Stimulated activated CD8-positive, alpha-beta memory T cell treated with anti-CD3 and anti-CD28 coated beads, Interleukin-15, amount 100 ng/mL, for 48 hours (primary cell): ENCODE measurements at places on chromosomes 12 and 14.

DNA sequence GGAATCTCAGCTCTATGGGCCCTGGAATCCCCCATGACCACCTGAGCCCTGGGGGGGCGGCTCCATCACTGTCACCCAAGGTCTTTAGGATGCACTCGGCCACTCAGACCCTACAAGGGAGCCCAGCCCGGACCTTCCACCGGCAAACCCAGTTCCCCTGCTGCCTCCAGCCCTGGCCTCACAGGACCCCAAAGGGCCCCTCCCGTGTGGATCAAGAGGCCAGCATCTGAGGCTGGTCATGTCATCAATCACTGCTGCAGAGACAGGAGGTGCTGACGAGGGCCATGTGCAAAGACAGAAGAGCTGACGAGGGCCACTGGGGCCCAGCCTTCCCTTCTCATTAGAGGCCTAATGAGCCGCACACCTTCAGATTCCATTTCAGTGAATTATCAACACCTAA is 39.0 kb upstream of the SFSWAP start:
- no peak for DNase-seq

- no peak for DNase-seq
Observed at GRCh38 chr14:68684466-68685418, 108.1 kb downstream of the ZFP36L1 start.

GRCh38 chr14:33307691-33308251 is 369.1 kb downstream of the NPAS3 start:
- no peak for DNase-seq

DNA sequence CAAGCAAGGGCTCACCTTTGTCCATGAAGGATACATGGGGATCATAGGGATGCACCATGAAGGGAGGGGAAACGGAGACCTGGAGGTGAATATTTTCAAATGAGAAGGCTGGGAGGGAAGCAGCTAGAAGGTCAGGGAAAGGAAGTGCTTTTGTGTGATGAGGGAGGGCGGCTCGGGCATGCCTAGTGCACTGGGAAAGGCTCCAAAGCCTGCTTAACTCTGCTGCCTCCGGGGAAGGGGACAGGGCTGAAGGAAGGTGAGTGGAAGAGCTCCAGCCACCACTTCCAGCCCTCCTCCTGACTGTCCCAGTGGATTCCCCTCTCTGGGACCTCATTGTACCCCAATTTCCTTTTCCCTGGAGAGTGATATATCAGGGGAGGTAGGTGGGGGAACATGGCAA is 149.4 kb upstream of the PRMT8 start:
- DNase-seq = no peak

GRCh38 chr12:127690161-127690560 is 576.8 kb upstream of the TMEM132C start:
- DNase-seq = no peak

- DNase-seq = no peak
Observed at GRCh38 chr12:74985293-74985985, 224.2 kb downstream of the KCNC2 start.

DNA sequence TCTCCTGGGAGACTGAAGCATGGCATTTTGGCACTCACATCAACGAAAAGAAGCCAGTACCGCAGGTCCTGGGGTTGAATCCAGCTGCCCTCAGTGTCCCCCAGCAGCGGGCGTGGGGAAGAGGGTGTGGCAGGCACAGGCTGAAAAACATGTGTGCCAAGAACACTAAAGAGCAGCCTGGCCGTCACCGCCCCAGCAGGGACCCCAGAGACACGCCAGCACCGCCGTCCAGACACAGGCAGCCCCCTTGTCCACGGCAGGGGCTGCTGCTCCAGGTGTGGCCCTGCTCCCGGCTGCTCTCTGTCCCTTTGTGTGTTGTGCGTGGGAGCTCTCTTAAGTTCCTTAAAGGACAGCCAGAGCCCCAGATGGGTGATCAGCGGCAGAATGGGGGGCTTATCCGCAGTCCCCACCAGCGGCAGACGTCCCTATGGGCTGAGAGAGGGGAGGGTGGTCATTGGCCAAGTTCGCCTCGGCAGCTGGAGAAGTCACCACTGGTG is 556 bp downstream of the PHETA1 start:
- no peak for DNase-seq

DNA sequence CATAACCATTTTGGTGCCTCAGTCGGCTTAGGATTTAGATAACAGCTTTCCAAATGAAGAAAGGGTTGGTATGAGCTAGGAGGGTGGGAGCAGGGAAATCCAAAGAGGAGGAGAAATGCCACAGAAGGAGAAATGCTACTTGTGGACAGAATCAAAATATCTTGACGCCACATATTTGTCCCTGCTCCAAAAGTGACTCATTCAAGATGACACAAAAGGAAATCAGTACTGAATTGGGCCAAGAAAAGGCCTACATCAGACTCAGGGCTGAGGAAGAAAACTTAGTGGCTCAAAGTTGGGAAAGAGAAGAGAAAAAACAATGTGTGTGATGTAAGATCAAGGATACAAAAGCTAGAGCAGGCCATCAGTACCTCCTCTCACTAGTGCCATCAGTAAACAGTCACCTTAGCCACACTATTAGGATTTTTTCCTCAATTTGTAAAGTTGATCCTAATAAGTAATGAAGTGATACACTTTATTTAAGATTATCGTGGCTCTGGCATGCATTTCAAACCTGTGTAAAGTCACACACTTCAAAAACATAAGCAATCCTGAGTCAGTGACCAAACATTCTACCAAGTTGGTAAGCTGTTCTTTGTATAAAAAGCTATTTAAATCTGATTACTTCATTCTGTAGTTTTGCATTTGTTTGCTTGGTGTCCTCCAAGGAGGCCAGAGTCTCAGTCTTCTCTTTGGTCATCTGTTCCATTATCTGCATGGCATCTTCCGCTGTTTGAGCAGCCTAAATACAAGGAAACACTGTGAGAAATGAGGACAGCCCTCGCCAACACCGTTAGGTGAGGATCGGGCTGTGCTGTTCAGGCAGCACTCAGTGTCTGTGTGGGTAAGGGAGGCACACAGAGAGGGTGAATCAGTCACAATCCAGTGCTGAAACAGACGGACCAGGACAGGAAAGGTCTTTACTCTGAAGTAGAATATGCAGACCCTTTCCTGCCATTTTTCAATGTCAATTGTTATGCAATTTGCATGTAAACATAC is 52.6 kb upstream of the VPS33A start:
- no peak for DNase-seq

GRCh38 chr12:82555699-82556098 is 131.0 kb upstream of the TMTC2 start:
- DNase-seq = no peak

- no peak for DNase-seq
Observed at GRCh38 chr14:77100961-77101360, 2.9 kb downstream of the CIPC start.

DNA sequence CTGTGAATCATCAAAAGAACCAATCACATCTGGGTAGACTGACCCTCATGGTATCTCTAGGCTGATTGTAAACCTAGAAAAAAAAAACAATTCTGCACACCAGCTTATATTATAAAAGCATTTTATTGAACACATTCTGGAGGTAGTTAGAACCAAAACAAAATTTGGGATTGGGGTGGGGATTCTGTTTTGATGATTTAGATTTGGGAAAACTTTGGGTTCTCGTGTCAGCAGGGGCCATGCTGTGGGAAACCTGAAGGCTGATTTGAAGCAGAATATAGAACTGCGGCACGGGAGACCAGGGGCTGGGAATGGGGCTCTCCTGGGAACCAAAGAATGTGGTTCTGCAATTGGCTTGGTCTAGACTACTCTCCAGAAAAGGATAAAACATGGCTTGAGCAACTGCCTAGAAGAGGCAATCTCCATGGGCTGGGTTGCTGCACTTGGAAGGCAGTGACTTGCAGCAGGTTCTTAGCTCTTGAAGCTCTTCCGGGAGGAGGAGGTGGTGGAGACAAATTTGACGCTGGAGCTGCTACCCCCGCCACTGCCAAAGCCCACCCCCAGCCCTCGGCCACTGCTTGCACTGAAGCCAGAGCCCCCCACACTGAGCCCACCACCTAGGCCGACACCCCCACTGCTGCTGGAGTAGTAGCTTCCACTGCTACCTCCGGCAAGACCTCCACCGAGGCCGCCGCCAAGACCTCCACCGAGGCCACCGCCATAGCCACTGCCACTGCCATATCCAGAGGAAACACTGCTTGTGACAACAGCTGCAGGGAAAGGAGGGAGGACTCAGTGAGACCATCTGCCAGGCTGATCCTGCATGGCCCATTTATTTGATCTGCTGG is 5.5 kb downstream of the KRT5 start:
- DNase-seq = no peak

- peak; percentile 55 for DNase-seq
Observed at GRCh38 chr14:21846227-21846885, 172.7 kb upstream of the OR4E1 start.

GRCh38 chr12:92769124-92769901 is 66.5 kb downstream of the PLEKHG7 start:
- no peak for DNase-seq

DNA sequence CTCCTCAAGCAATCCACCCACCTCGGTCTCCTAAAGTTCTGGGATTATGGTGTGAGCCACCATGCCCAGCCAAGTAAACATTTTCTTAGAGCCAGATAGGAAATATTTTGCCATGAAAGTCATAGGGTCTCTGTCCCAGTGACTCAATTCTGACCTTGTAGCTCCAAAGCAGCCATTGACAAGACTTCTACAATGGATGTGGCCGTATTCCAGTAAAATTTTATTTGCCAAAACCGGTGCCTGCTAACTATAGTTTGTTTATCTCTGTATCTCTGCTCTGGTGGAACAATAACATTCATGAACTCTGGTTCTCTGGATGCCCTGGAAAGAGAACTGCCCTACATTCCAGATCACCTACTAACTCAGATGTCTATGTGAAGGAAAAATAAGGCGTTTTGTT is 54.6 kb upstream of the USP44 start:
- no peak for DNase-seq

GRCh38 chr14:55098561-55098898 is 30.5 kb upstream of the LGALS3 start:
- no peak for DNase-seq

DNA sequence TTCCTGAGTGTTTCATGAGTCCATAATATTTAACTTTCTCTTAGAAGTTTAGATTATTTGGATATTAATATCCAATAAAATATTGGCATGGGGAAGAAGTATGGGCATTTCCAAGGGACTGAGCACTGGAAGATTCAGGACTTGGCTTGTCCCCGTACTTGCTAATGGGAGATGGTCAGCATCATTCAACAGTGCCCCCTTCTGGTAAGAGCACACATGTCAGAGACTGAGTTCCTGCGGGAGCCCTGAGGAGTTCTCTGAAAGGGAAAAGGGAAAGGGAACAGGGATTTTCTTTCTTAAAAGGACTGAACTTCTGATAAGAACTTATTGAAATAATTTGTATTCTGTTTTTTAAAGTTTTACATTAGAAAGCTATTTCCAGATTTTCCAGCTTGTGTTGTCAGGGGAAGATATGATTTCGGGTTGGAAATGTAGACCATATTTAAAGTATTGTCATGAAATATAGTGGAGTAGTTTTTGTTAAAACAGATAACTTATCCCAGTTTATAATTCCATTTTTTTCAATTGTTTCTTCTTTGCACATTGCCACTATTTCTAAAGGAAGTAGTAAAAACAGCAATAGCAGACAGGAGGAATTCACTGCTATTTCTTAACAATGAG is 59.8 kb upstream of the C12orf71 start:
- peak; percentile 2 for DNase-seq

DNA sequence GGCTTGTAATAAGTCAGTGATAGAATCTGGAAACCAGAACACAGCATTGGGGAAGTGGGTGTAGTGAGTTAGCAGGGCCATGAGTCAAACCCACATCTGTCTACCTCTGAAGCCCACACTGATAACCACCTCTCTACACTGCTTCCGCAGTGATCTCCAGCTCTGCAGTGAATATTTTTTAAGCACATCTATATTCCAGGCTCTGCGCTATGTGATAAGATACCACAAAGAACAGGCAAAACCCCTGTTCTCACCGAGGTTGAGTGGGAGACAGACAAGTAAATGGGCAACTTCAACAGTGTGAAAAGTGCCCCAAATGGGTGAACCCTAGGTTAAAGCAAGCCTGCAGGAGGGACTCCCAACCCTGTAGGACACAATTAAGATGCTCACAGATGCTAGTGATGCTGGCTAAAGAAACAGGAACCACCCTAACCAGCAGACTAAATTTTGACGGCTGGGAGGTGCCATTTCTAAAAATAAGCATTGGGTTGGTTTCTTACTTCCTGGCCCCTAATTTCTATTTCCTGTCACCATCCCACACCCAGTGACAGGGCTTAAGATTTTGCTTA is 375.0 kb downstream of the DPF3 start:
- DNase-seq = peak; percentile 27

DNA sequence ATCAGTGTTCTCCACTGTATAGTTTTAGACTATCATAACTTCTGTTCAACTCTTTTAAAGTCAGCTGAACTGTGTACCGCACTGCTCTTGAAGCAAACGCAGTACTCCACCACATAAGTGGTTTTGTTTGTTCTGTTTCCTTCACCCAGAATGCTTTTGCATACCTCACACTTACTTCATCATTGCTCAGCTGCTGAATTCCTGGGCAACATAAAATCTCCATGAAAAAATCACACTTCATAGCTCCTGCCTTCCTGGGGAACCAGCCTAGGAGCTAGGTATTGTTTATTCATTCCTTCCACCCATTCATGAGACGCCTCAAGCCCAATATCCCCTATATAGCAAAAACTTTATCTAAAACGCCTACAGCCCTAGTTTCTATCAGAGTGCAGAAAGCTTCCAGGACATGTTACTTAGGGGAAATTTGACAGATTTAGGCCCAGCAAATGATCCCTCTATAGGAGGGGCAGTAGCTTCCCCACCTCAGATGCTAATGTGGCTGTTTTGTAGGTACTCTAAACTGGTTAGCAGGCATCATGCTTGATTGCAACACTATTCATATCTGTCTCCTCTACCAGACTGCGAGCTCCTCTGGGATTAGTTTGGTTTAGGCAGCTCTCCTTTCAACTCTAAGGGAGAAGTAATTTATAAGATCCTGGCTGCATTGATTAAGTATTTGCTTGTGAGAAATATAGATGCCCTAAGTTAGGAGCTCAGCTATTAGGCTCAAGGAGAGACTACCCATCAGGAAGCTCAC is 44.5 kb downstream of the LRRC9 start:
- DNase-seq = no peak

DNA sequence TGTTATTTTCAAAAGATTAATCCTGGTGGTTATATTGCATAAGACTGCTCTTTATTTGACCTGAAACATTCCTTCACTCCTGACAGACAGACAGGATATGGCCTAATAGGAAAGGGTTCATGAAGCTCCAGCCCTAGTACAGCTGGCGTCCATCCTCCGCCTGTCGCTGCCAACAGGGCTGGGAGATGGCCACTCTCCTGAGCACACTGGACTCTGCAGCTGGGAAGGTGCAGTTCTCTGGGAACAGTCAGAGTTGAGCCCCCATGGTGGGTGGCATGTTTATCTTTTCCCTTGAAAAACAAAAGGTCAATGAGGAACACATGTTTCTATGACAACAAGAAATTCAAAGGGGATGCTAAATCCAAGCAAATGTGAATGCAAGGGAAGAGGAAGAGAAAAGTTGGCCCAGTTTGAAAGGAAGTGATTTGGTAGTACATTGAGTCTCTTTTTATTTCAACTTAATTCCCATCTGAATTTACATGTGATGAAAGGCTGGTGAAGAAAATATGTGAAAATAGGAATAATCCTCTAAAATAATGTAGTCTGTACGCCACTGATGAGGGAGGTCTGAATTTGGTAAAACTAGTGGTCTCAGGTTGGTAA is 89.9 kb upstream of the DCN start:
- DNase-seq = no peak

- no peak for DNase-seq
Observed at GRCh38 chr12:107178776-107179175, 85.4 kb upstream of the CRY1 start.

GRCh38 chr12:76158518-76159321 is 74.2 kb upstream of the NAP1L1 start:
- DNase-seq = peak; percentile 82
